B cell (primary cell): ENCODE measurements at places on chromosomes 2 and 18. TPM values are rescaled to one million over a fixed set of nuclear protein-coding genes. Genes with fewer than 3 reads are reported as not detected.
A peak's percentile ranks its signal among the peaks of the same experiment; 100 is the strongest.

- no peak overlapping the region for H3K27ac ChIP-seq
- H3K4me3 ChIP-seq = no peak overlapping the region
- H3K4me1 ChIP-seq = peaks cover 40% of the 10 kb centered on the region
- peaks cover 78% of the 10 kb centered on the region for H3K27me3 ChIP-seq
- peak; percentile 21 for DNase-seq
Measured at GRCh38 chr2:199469514-199470360, 12.0 kb upstream of the SATB2 start.

DNA sequence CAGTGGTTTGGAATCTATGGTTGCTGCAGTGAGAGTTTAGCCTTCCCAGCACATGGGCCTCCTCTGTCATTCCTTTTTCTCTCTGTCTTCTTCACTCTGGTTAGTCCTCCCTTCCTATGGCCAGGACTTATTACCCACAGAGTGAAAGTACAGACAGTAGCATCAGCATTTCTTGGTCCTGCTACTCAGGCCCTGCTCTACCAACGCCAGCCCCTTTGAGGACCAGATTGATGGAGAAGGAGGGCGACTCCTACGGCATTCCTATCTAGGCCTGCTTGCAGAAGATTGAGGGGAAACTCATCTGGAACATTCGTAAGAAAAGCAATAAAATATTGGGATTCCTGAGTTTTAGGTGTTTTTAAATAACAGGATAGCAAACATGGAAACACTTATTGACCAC lies 43.5 kb downstream of the BMP10 start:
- no peaks in the 10 kb centered on the region for H3K27me3 ChIP-seq
- peak overlapping the region; percentile 29 for H3K27ac ChIP-seq
- no peak for DNase-seq

- no peak overlapping the region for H3K4me3 ChIP-seq
- H3K27ac ChIP-seq = no peak overlapping the region
- no peaks in the 10 kb centered on the region for H3K27me3 ChIP-seq
- H3K4me1 ChIP-seq = peaks cover 11% of the 10 kb centered on the region
Measured at GRCh38 chr2:204114295-204115136, 178.0 kb downstream of the ICOS start.

The DYNAP gene
- total RNA-seq = not detected in 2 replicates

The CAPN14 gene
- total RNA-seq = 6.0 and 7.8 TPM in 2 replicates

The IL1RL1 gene
- total RNA-seq = not detected in 2 replicates

The SPATS2L gene
- total RNA-seq = 0.36 and 0.44 TPM in 2 replicates

DNA sequence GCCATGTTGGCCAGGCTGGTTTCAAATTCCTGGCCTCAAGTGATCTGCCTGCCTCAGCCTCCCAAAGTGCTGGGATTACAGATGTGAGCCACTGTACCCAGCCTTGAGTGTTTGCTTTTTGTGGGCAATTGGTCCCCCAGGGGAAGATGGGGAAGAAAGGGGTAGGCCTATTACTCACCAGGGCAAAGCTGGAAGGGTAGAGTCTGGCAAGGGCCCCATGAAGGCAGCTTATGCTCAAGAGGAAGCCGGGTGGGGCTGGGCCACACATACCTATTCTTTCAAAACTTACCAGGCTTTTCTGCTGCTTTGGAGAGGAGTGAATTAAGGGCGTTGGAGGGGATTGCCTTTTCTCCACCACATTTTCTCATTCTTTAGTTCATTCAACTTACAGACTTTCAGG lies 24.5 kb upstream of the CD28 start:
- H3K36me3 ChIP-seq = no peaks in the 10 kb centered on the region
- no peak overlapping the region for H3K27ac ChIP-seq
- no peak overlapping the region for H3K4me3 ChIP-seq
- H3K4me1 ChIP-seq = peaks cover 4% of the 10 kb centered on the region
- DNase-seq = no peak
- H3K27me3 ChIP-seq = peaks cover 29% of the 10 kb centered on the region

DNA sequence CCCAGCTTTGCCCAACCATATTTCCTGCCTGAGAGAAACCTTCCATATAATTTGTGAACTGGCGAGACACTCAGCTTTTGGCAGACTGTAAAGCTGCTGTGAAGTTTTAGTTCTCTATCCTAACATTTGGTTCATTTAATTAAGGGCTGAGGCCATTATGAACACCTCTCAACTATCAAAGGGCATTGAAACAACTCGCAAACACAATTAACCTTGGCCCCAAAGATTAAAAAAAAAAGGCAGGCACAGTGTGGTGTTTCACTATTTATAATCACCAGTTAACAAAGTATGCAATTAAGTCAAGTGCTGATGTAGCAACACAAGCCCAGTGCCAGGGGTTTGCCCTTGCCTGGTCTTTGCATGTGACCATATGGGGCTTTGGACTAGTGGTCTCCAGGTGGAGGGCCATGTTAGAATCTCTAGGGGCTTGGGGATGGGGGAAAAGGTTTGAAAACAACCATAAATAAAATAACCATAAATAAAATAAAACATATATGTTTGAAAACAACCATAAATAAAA lies 297.6 kb upstream of the SKOR2 start:
- DNase-seq = no peak
- H3K27ac ChIP-seq = no peak overlapping the region
- peaks cover 10% of the 10 kb centered on the region for H3K27me3 ChIP-seq
- H3K36me3 ChIP-seq = no peaks in the 10 kb centered on the region

The FHL2 gene
- not detected in 2 replicates for total RNA-seq

- DNase-seq = peak; percentile 84
- H3K27ac ChIP-seq = peak overlapping the region; percentile 83
- no peaks in the 10 kb centered on the region for H3K27me3 ChIP-seq
Measured at GRCh38 chr2:47905386-47906156, 727 bp downstream of the FBXO11 start.

- DNase-seq = no peak
- H3K4me3 ChIP-seq = no peak overlapping the region
- no peaks in the 10 kb centered on the region for H3K36me3 ChIP-seq
Measured at GRCh38 chr2:237464757-237465391, 22.2 kb upstream of the MLPH start.

- H3K4me3 ChIP-seq = no peak overlapping the region
- H3K4me1 ChIP-seq = no peaks in the 10 kb centered on the region
- no peak overlapping the region for H3K27ac ChIP-seq
Measured at GRCh38 chr2:160918906-160919503, 241.2 kb upstream of the TANK start.

DNA sequence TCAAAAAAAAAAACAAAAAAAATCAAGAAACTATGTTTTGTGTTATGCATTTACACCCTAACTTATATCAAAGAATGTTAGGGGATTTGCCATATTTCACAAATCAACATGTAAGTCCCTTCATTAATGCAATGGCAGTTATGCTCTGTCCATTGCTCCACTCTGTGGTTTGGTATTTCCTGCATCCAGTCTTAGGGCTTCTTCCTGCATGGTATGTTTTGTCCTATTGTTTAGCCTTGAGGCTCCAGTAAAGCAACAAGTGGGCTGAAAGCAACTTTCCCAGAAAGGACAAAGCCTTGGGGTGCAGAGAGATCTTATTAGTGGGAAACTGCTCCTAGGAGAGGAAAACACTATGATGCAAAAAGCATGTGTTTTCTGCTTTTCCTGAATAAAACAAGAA lies 474.1 kb downstream of the IRS1 start:
- H3K4me3 ChIP-seq = no peak overlapping the region
- H3K27me3 ChIP-seq = no peaks in the 10 kb centered on the region
- no peaks in the 10 kb centered on the region for H3K36me3 ChIP-seq

The CTLA4 gene
- 0.30 and 1.1 TPM in 2 replicates for total RNA-seq

DNA sequence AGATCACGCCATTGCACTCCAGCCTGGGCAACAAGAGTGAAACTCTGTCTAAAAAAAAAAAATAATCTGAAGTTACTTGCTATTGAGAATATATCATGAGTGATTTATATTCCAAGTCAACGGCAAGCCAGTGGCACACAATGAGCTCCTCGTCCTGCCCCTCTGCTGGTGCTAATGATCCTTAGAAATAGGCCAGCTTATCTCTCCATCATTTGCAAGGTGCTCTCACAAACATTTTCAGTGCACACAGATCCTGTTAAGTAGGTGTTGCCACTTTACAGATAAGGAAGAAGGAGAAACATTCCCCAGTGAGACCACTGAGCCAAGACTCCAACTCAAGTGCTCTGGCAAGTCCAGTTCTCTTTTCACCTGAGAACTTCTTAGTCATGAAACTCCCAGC lies 91.3 kb upstream of the GPR45 start:
- DNase-seq = no peak
- peaks cover 3% of the 10 kb centered on the region for H3K4me1 ChIP-seq
- no peaks in the 10 kb centered on the region for H3K36me3 ChIP-seq
- H3K4me3 ChIP-seq = no peak overlapping the region
- peaks cover 3% of the 10 kb centered on the region for H3K27me3 ChIP-seq

The FAM124B gene
- total RNA-seq = 0.34 TPM in 1 of 2 replicates, not detected in the other

DNA sequence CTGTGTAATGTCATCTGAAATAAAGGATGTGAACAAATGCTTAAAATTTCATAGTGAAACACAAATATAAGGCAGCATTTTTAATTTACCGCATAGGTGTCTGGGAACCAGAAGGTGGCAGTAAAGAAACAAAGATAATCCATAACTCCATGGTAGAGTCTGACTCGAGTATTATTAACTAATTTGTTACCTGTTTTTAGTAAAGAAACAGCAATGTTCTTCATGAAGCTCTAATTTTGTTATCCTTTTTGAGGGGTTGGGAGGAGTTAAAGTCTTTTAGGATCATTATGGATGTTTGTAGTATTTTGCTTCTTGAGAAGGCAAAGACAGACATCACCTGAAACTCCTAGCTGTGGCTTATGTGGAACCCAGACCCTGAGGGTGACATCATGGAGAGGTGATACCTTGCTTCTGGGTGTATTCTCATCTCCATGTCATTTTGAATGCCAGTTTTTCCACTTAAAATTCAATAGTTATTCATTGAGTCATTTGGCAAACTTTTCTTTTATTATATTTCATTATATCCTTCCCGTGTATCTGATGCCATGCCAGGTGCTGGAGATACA lies 286.2 kb upstream of the EPAS1 start:
- H3K4me3 ChIP-seq = no peak overlapping the region
- peak; percentile 24 for DNase-seq
- no peaks in the 10 kb centered on the region for H3K4me1 ChIP-seq
- peaks cover 83% of the 10 kb centered on the region for H3K36me3 ChIP-seq
- H3K27ac ChIP-seq = no peak overlapping the region

DNA sequence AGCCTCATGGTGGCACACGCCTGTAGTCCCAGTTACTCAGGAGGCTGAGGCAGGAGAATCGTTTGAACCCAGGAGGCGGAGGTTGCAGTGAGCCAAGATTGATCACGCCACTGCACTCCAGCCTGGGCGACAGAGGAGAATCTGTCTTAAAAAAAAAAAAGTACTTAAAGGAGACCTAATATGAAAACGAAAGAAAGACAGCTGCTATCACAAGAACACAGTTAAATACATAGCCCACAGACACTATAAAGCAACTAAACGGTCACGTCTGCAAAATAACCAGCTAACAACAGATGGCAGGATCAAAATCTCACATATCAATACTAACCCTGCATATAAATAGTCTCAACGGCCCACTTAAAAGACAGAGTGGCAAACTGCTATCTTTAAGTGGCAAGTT lies 43.9 kb upstream of the TACR1 start:
- H3K27me3 ChIP-seq = no peaks in the 10 kb centered on the region
- no peak overlapping the region for H3K4me3 ChIP-seq
- no peak for DNase-seq

DNA sequence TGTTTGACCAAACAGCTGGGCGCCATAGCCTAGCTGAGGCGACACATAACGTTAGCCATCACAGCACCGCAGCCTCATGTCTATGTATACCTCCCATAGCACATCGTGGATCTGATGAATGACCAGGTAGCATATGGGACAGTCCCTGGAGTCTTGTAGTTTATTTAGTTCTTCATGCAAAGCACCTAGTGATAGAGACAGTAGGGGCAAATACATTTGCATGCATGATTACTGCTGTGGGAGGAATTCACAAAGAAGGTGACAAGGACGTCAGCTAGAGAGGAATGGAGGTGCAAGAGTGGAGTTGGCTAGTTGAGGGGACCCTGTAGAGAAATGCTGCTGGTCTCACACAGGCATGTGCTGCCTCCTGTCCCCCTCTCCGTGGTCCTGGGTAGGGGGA lies 478.9 kb upstream of the HS6ST1 start:
- H3K27me3 ChIP-seq = no peaks in the 10 kb centered on the region
- H3K4me1 ChIP-seq = no peaks in the 10 kb centered on the region
- no peak for DNase-seq
- H3K36me3 ChIP-seq = no peaks in the 10 kb centered on the region
- no peak overlapping the region for H3K27ac ChIP-seq

GRCh38 chr2:100239486-100240210 lies 82.7 kb downstream of the LONRF2 start:
- H3K36me3 ChIP-seq = no peaks in the 10 kb centered on the region
- H3K27ac ChIP-seq = no peak overlapping the region
- H3K4me1 ChIP-seq = peaks cover 73% of the 10 kb centered on the region
- H3K27me3 ChIP-seq = no peaks in the 10 kb centered on the region

GRCh38 chr2:9952856-9953503 lies 1.5 kb downstream of the GRHL1 start:
- no peak overlapping the region for H3K4me3 ChIP-seq
- H3K27ac ChIP-seq = no peak overlapping the region
- no peaks in the 10 kb centered on the region for H3K36me3 ChIP-seq
- H3K27me3 ChIP-seq = peaks cover 11% of the 10 kb centered on the region

The SH3BP4 gene
- 1.3 and 1.5 TPM in 2 replicates for total RNA-seq

GRCh38 chr2:33494877-33495641 lies 18.6 kb downstream of the RASGRP3 start:
- peaks cover 1% of the 10 kb centered on the region for H3K36me3 ChIP-seq
- H3K4me1 ChIP-seq = peaks cover 95% of the 10 kb centered on the region
- H3K27ac ChIP-seq = peak overlapping the region; percentile 73

DNA sequence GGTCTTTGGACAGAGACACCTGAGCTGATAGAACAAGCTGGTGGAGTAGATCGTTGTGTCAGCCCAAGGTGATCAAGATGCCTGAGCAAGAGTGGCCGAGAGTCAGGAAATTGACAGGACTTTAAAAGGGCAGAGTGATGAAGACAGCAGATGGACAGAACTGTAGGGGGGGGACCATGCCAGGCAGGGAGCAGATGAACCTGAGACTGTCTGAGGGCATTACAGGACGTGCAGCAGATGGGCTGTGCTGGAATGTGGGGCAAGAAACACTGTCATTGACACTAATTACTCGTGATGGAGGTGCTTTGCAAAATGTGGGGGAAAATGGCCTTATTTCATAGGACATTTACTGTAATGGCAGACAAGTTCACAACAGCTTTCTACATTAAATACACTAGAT lies 225.0 kb downstream of the THSD7B start:
- no peaks in the 10 kb centered on the region for H3K4me1 ChIP-seq
- H3K27ac ChIP-seq = no peak overlapping the region
- no peaks in the 10 kb centered on the region for H3K36me3 ChIP-seq
- no peak overlapping the region for H3K4me3 ChIP-seq
- DNase-seq = no peak

The STK25 gene
- 183 TPM in 2 replicates for total RNA-seq

- no peaks in the 10 kb centered on the region for H3K4me1 ChIP-seq
- no peak for DNase-seq
- H3K27ac ChIP-seq = no peak overlapping the region
- H3K4me3 ChIP-seq = no peak overlapping the region
Measured at GRCh38 chr2:157784169-157784822, 91.8 kb downstream of the ACVR1 start.

The XRCC5 gene
- 198 and 216 TPM in 2 replicates for total RNA-seq

The PIEZO2 gene
- not detected in 2 replicates for total RNA-seq
